ENCODE measurements at places on chromosomes 5 and 9. TPM values are rescaled to one million over a fixed set of nuclear protein-coding genes. Genes with fewer than 3 reads are reported as not detected.
A peak's percentile ranks its signal among the peaks of the same experiment; 100 is the strongest.

GRCh38 chr9:26524267-26524666, 368.3 kb downstream of the CAAP1 start:
- H3K4me3 ChIP-seq = no peak overlapping the region
- H3K36me3 ChIP-seq = no peaks in the 10 kb centered on the region
- H3K27ac ChIP-seq = no peak overlapping the region
- DNase-seq = no peak
- no peaks in the 10 kb centered on the region for H3K27me3 ChIP-seq
- H3K4me1 ChIP-seq = peaks cover 30% of the 10 kb centered on the region

- H3K4me1 ChIP-seq = no peaks in the 10 kb centered on the region
- no peaks in the 10 kb centered on the region for H3K36me3 ChIP-seq
- no peaks in the 10 kb centered on the region for H3K27me3 ChIP-seq
- no peak overlapping the region for H3K27ac ChIP-seq
- DNase-seq = no peak
- no peak overlapping the region for H3K4me3 ChIP-seq
Observed at GRCh38 chr5:37896159-37896558, 56.3 kb upstream of the GDNF start.

DNA sequence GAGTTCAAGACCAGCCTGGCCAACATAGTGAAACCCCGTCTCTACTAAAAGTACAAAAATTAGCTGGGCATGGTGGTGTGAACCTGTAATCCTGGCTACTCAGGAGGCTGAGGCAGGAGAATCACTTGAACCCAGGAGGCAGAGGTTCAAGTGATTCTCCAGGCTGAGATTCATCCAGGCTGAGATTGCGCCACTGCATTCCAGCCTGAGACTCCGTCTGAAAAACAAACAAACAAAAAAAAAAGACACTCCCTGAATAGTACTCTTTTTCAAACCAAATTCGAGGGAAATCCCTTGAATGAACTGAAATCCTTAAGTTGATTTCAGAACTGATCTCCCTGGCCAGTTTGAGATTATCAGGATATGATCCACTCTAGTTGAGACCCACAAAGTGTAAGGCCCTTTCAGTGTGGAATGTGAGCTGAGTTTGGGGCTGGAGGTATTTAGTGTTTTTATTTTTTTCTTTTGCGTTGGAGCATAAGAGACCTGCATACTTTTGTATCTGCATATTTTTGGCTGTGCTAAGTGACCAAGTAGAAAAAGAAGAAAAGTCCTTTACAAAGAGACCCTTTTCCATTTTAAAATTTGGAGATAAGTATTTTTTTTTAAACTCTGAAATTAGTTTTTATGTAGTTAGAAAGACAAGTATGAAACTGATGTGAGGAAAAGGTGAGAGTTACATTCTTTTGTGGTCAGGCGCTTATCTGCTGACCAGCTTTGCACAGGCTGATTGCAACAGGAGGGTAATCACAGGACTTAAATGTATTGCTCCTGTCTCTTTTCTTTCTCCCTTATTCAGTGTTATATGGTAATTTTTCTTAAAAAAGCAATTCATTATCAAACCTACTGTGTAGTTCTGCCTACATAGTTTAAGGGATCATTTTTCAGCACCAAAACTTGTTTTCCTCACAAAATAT, 42.9 kb downstream of the TMEFF1 start:
- H3K4me1 ChIP-seq = no peaks in the 10 kb centered on the region
- H3K27ac ChIP-seq = no peak overlapping the region
- H3K4me3 ChIP-seq = no peak overlapping the region
- H3K36me3 ChIP-seq = no peaks in the 10 kb centered on the region
- H3K27me3 ChIP-seq = no peaks in the 10 kb centered on the region
- no peak for DNase-seq

- H3K4me1 ChIP-seq = no peaks in the 10 kb centered on the region
- no peaks in the 10 kb centered on the region for H3K36me3 ChIP-seq
- no peak overlapping the region for H3K4me3 ChIP-seq
Observed at GRCh38 chr9:134551644-134552348, 89.8 kb upstream of the COL5A1 start.

DNA sequence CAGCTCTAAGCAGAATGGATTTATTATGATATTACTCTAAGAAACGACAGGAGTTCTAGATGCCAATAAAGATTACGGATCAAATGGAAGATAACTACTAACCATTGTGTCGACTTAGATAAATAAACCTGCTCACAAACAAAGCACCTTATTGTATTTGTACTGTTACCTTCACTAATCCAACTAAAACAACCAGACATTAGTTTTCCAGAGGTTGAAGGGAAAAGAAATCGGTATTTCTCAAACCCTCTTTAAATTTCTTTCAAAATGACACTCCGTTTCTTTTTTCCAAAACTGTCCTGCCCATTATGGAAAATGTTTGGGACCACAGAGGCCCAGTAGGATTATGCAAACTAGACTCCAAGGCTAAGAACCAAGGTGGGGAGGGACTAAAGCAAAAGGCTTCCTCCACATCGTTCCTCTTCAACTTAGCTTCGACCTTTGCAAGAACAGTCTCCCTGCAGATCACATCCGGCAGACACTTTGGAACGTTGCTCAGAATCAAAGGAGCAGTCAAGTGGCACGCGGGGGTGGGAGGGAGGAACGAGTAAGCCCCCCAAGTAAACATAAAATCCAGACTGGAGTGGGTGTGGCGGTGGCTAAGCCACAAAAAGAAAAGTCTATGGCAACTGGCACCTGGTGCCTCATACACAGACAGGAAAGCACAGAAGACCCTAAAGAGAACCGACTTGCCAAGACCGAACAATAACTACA, 2.7 kb downstream of the MLLT3 start:
- peak overlapping the region; percentile 94 for H3K27ac ChIP-seq
- DNase-seq = no peak
- H3K36me3 ChIP-seq = no peaks in the 10 kb centered on the region
- no peaks in the 10 kb centered on the region for H3K4me1 ChIP-seq
- peak overlapping the region; percentile 97 for H3K4me3 ChIP-seq
- H3K27me3 ChIP-seq = no peaks in the 10 kb centered on the region

GRCh38 chr5:58927181-58927580, 344.3 kb downstream of the RAB3C start:
- peaks cover 27% of the 10 kb centered on the region for H3K4me1 ChIP-seq
- H3K36me3 ChIP-seq = no peaks in the 10 kb centered on the region
- DNase-seq = no peak
- H3K27ac ChIP-seq = no peak overlapping the region

- no peak for DNase-seq
- H3K4me3 ChIP-seq = no peak overlapping the region
- no peak overlapping the region for H3K27ac ChIP-seq
- H3K36me3 ChIP-seq = no peaks in the 10 kb centered on the region
Observed at GRCh38 chr5:38284384-38284783, 26.0 kb downstream of the EGFLAM start.

DNA sequence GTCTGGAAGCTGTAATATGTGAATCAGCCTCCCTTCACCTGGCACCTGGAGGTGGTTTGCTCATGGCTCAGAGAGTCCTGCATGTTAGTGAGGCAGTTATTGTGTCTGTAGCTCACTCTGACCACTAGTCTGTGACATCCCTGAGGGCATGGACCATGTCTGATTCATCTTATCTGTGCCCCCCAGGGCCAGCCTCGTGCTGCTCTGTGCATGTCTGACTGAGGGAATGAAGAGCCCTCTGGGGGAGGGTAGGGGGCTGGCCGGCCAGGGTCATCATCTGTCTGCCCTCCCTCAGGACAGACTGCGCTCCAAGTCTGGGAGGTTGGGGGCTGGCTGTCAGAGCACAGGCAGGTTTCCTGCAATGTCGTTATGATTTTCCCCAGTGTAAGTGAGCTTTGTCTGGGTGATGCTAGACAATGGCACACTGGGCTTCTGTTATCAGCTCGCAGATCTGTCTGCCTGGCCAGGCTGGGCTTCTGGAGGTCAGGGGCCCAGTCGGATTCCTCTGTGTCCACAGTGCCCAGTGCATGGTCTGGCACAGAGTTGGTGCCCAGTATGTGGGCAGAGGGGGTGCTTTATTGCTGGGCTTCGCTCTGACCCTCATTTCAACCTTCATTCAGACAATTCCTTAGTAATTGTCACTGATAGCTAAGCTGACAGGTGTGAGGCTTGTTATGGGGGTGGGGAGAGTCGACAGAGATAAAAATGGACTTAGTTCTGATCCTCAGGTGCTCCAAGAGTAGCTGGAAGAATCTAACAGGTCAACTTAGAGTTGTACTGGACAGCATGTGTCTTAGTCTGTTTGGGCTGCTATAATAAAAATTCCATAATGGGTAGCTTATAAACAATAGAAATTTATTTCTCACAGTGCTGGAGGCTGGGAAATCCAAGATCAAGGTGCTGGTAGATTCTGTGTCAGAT, 85.7 kb upstream of the SHB start:
- H3K4me3 ChIP-seq = no peak overlapping the region
- H3K27ac ChIP-seq = no peak overlapping the region
- no peaks in the 10 kb centered on the region for H3K36me3 ChIP-seq
- no peaks in the 10 kb centered on the region for H3K4me1 ChIP-seq
- peak; percentile 46 for DNase-seq

- H3K4me1 ChIP-seq = no peaks in the 10 kb centered on the region
- DNase-seq = no peak
- no peak overlapping the region for H3K27ac ChIP-seq
- H3K36me3 ChIP-seq = no peaks in the 10 kb centered on the region
- no peaks in the 10 kb centered on the region for H3K27me3 ChIP-seq
Observed at GRCh38 chr5:132087176-132087575, 13.6 kb downstream of the CSF2 start.

- no peaks in the 10 kb centered on the region for H3K36me3 ChIP-seq
- peak overlapping the region; percentile 36 for H3K27ac ChIP-seq
- H3K4me3 ChIP-seq = no peak overlapping the region
- peak; percentile 39 for DNase-seq
- peaks cover 21% of the 10 kb centered on the region for H3K4me1 ChIP-seq
Observed at GRCh38 chr9:35826071-35826701, 2.3 kb downstream of the FAM221B start.

DNA sequence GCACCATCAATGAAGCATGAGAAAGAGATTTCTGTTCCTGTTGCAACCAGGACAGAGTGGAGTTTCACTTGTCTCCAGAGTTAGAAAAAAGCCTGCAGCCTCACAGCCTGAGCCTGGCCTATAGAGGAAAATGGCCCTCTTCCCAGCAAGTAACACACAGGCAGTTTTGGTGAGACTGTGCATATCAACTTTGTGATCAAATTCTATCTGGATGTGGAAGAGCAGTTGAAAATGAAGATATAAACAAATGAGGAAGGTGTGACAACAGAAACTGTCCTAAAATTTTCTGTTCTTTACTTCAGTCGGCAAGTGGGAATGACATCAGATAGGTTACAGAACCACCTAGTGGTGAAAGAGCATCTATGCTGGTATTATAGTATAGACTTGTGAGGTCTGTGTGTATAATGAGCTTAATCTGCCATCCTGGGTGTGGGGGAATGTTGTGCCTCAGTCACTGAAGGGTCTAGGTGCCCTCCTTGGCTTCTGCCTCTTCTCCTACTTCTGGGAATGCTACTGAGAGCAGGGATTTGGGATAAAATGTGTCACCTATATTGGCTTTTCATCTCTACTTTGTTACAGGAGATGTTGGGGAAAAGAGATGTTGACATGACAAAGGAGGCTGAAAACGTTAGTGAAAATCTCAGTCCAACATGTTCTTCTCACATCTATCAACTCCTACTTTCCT, 28.2 kb downstream of the YIPF5 start:
- no peaks in the 10 kb centered on the region for H3K27me3 ChIP-seq
- H3K4me1 ChIP-seq = no peaks in the 10 kb centered on the region
- no peak for DNase-seq
- H3K36me3 ChIP-seq = no peaks in the 10 kb centered on the region
- no peak overlapping the region for H3K4me3 ChIP-seq
- H3K27ac ChIP-seq = no peak overlapping the region

- H3K36me3 ChIP-seq = peaks cover 23% of the 10 kb centered on the region
- DNase-seq = no peak
- H3K4me1 ChIP-seq = peaks cover 90% of the 10 kb centered on the region
- no peaks in the 10 kb centered on the region for H3K27me3 ChIP-seq
- H3K4me3 ChIP-seq = no peak overlapping the region
Observed at GRCh38 chr9:136533775-136534157, 12.1 kb downstream of the NOTCH1 start.

DNA sequence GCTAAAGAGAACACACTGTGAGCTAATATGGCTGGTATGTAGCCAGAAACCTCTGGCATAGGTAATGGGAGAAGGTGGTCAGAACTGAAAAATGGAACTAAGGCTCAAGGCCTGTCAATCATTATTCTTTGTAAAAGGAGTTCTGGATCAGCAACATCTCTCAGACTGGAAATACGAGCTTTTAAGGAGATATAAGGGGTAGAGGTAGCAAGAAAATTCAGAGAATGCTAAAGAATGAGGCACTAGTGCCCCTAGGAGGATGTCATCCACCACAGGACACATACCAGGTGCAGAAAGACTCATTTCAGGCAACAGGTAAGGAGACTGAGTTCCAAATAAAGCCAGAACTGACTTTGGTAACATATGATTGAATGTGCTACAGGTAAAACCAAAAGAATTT, 18.9 kb upstream of the MOCS2 start:
- H3K4me1 ChIP-seq = no peaks in the 10 kb centered on the region
- no peaks in the 10 kb centered on the region for H3K36me3 ChIP-seq
- no peak for DNase-seq
- H3K27me3 ChIP-seq = no peaks in the 10 kb centered on the region

DNA sequence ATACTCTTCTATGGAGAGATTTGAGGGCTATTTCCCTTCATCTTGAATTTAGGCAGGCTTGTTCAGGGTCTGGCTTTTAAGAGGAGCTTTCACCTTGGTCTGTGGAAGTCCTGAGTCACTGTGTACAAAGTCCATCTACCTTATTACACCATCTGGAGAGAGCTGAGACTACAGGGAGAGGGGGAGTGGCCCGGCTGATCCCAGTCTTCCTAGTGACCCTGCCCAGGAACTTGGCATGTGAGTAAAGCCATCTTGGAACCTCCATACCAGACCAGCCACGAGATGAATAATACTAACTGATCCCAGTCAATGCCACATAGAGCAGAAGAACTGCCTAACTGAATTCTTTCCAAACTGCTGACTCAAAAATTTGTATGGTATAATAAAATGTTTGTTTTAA, 8.4 kb upstream of the IL6ST start:
- no peaks in the 10 kb centered on the region for H3K27me3 ChIP-seq
- no peaks in the 10 kb centered on the region for H3K36me3 ChIP-seq
- DNase-seq = no peak
- H3K4me3 ChIP-seq = no peak overlapping the region
- H3K4me1 ChIP-seq = peaks cover 6% of the 10 kb centered on the region

Gene LCN9
- total RNA-seq = not detected

Gene CCDC187
- not detected for total RNA-seq

Measured in sigmoid colon (tissue), 7 donors.